Type B pancreatic cell (in vitro differentiated cells): ENCODE measurements at places on chromosomes 4 and X.

DNA sequence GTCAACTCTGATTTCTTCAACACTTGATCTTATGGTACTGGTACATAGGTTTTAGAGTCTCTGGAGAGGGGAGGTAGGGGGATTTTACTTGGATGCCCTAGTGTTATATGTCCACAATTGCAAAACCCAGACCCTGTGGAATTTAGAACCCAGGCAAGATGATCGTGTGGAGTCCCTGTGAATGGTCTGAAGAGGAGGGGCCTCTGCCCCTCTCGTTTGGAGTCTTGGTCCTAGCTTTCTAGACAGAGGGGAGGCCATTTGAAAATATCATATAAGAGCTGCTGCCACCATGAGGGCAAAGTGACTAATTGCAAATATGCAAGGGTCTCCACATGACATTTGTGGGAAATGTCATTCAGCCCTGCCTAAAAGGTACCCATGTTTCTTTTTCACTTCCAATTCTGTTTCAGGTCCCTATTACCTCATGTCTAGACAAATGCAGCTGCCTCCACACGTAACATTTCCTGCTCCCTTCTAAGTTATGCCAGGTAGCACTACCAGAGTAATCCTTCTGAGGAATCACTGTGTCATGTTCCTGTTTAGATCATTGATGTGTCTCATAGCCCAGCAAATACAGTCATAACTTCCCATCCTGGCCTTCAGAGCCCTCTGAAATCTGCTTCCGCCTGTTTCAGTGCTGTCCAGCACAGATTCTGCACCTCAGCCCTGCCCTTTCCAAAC lies 126.8 kb downstream of the KLHL8 start:
- no peak for DNase-seq

- no peak for DNase-seq
Measured at GRCh38 chr4:129240816-129241215, 144.9 kb downstream of the C4orf33 start.

GRCh38 chr4:82629238-82630000 lies 67.6 kb upstream of the TMEM150C start:
- no peak for DNase-seq

DNA sequence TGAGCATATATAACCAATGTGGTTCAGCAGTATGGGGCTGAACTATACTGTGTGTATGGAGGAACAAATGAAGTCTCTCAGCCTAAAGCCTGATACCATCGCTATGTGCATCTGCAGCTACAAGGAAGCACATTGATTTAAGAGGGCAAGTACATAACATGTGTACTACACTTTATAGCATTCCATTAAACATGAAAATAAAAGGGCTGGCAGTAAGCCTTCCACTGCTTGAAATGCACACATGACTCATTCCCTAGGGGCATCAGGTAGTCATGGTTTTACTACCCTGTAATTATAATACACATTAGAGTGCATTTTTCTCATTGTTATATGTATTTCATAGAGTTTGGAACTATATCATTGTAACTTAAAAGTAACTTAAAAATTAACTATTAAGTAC lies 51.2 kb downstream of the SMARCA1 start:
- no peak for DNase-seq

- no peak for DNase-seq
Measured at GRCh38 chr4:163542275-163542674, 47.8 kb downstream of the TMA16 start.

GRCh38 chrX:69232945-69233344 lies 67.7 kb upstream of the PJA1 start:
- DNase-seq: no peak

DNA sequence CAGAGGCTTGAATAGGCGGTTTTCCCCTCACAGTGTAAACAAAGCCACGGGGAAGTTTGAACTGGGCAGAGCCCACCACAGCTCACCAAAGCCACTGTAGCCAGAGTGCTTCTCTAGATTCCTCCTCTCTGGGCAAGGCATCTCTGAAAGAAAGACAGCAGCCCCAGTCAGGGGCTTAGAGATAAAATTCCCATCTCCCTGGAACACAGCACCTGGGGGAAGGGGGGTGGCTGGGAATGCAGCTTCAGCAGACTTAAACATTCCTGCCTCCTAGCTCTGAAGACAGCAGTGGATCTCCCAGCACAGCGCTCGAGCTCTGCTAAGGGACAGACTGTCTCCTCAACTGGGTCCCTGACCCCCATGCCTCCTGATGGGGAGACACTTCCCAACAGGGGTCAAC lies 44.0 kb upstream of the USP38 start:
- no peak for DNase-seq

GRCh38 chr4:147104768-147105167 lies 159.1 kb upstream of the TTC29 start:
- no peak for DNase-seq

- no peak for DNase-seq
Measured at GRCh38 chrX:44816367-44816766, 27.5 kb upstream of the DUSP21 start.

GRCh38 chr4:151641167-151641566 lies 119.6 kb downstream of the GATB start:
- DNase-seq: no peak

DNA sequence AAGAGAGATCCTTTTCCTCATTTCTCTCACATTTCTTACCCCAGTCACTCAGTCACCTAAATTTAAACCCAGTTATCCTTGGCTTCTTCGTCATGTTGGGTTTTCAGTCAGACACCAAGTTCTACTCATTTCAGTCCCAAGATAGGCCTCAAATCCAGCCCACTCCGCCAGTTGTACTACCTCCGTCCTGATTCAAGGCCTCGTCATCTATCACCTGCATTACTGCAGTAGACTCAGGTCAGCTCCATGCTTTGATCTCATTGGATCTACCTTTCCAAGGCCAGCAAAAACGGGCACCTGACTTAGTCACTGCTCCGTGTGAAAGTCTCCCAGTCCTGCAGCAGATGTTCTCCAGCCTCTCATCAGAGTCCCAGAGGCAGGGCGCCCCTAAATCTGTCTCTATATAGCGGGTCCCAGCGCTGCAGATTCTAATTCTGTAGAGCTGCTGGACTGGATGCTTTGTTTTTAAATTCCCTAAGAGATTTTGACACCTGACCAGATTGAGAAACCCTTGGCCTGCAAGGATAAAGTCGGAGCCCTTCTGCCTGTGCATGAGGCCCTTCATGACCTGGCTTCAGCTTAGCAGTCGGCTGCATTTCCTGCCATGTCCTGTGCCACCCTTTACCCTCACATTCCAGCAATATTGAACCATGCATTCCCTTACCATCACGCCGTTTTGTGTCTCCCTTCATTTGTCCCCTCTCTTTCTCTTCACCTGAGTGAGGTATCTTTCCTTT lies 53.7 kb downstream of the ZFX start:
- no peak for DNase-seq

DNA sequence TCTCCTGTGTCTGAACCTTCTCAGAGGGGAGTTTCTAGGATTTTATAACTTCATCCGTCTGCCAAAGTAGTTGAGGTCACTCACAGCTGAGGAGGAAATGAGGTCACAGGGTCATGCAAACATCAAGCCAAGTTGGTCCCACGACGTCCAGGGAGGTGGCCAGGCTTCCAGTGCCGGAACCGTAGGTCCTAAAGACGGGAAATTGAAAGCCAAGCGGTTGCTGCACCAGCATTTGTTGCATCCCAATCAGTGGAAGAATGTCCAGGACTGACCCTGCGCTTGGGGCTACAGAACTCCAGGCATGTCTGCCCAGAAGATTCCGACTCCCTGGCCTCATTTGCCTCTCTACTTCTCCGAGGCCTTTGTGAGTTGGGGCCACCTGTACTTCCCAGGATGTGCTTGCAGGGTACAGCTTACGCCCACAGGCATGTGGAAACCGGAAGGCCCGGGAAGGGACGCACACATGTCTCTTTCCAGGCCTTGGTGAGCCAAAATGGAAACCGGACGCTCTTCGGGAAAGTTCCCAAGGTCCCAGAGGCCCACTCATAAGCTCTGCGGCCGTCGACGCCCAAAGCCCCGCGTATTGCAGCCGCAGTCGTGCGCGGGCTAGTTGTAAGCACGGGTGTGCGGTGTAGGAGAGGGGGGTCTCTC lies 9.3 kb downstream of the PRDM8 start:
- no peak for DNase-seq

DNA sequence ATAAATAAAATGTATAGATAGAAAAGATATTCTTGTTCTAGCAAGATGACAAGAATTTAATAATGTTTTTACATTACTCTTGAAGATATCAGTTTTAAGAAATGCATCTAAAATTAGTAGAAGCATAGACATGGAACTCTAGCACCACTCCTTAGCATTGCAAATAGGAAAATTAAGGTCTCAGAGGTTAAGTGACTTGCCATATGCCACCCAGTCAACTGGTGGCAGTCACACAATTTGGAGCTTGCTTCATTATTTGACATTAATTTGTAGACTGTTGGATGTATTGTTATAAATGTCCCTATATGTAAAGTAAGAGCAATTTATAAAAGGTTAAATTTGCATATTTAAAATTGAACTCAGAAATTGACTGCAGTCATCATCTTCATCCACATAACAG lies 20.8 kb downstream of the GPM6A start:
- DNase-seq: no peak

GRCh38 chr4:110208419-110208818 lies 10.0 kb upstream of the ELOVL6 start:
- no peak for DNase-seq

GRCh38 chr4:123577225-123577906 lies 180.8 kb downstream of the SPRY1 start:
- no peak for DNase-seq

DNA sequence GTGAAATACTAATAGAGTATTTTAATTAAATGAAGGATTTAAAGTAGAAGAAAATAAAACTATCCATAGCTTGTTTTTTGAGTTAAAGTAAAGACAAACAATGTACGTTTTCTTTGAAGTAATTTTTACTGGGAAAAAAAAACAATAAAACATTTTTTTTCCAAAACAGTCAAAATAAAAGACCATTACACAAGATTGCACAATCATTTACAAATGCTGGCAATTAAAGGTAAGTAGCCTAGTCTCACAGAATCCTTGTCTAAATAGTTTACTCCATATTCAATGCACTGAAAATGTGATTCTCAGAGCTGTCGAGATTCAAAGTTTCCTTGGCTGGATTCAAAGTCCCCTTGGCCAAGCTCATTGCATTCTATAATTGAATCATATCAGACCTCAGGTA lies 21.2 kb downstream of the C4orf54 start:
- no peak for DNase-seq

DNA sequence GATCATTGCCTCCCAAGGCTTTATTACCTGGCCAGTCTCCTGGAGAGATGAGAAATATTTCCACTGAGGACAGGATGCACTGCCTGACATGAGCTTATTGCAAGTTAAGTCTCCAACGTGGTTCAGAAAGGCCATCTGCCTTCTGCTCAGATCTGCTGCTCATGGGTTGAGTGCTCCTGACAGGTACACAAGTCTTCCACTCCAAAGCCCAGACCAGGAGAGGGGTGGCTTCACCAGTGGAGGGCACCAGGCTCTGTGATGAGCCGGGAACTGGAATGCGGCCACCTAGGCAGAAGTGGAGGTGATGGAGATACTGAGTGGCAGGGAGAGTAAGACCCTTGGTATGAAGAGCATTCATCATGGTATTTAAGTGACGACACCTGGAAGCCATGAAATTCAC lies 79.5 kb upstream of the IRF2 start:
- DNase-seq: no peak

DNA sequence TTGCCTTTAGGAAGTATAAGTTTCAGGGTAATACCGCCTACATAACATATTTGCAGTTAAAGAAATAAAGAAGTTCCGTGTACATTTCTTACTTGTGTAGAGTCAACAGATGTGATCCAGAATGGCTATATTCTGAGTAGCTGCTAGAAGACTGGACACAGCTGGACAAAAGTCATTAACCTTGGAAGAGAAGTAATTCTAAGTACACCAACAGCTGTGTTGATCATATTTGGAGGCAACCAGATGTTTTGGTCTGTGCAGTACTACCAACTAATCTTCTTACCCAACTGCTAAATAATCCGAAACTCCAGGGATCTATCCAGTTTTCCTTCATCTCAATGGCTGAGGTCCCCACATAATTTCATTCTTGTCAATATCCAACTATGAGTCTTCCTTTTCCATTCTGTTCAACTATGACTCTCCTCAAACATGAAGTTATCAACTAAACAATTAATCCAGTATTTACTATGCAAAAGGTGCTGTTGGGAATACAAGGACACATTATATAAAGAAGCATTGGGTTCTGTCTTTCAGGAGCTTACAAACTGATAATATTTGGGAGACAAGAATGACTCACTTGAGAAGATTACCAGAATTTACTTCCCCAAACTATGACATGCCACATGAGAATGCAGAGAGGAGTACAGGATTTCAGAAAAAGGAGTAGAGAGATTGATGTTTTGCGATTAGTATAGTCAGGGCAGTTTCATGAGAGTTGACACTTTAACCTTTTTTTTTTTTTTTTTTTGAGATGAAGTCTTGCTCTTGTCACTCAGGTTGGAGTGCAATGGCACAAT lies 78.2 kb downstream of the COL4A6 start:
- DNase-seq: no peak

DNA sequence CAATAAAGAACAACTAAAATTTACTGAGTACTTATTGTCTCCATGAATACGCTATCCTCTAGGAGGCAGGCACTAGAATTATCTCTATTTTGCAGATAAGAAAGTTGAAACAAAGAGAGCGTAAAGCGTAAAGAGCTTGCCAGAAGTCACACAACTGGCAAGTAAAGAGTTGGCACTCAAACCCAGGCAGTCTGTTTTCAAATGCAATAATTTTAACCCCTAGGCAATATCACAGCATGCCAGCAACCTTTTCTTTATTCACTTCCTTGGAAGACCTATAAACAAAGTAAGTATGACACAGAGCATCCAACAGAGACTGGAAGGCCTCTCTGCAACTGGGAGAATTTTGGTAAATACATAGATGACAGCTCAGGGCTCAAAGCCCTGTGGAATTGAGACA lies 23.2 kb upstream of the AMELX start:
- DNase-seq: no peak

DNA sequence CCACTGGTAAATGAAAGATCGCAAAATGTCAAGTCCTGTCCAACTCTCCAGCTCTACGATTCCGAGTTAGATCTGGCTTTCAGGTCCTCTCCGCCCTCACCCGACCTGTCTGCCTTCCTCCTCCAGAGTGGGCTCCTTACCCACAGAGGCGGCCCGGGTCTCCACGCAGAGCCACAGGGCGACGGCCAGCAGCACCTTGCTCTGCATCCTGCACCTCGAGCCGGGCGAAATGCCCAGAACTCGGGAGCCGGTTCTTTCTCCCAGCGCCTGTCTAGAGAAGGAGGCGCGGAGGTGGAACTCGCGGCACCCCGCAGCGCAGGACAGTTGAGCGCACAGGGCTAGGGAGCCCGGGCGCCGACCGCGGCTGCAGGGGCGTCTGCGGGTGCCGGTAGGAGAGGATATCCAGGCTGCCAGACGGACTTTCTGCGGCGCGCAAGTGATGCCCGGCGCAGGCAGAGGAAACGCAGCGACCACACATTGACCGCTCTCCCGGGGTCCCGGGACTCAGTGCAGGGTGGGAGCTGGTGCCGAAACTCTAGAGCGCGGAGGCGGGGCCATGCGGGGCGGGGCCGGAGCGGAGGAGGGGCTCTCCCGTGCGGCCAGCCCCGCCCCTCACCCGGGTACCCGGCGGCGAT lies at the start of gene KDR:
Gene KDR (minus strand): TSS at position 509 of the 635 bp plus-strand sequence. CDS start 302 bp downstream, at position 207.
- DNase-seq: peak; percentile 72

- no peak for DNase-seq
Measured at GRCh38 chrX:13952581-13952980, 77.1 kb downstream of the GEMIN8 start.
